Cerebellar nuclear complex (tissue), 1 donor: ENCODE measurements at places on chromosomes 12 and 14.

GRCh38 chr12:68203460-68203875, 22.1 kb downstream of the IL26 start:
- no peak for DNase-seq

GRCh38 chr12:89316705-89317139, 35.6 kb downstream of the DUSP6 start:
- no peak for DNase-seq

DNA sequence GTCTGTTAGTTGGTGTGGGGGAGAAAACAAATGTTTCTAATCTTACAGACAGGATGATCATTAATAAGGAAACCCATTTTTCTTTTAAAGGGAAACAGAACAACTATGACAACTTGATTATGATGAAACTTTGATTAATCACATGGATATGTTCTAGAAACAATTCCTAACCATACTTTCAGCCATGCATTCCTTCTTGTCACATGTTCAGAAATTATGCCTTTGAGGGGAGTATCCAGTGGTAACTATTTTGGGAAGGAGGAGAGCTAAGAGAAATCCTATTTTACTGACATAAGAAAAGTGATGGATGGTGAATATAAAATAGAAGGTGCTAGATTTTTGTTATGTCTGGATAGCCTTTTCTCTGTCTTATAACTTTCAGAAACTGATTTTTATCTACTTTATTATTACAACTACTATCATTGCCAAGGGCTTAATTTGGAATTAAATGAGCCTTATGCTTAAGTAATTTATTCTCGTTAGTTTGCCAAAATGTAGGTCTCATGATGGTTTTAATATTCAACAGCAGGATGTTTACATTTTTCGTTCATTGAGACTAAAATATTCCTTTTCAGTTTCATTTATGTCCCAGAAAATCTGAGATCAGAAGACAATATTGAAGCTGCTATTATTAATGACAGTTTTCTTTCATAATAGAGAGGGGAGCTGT, 200.1 kb downstream of the TMTC2 start:
- no peak for DNase-seq

DNA sequence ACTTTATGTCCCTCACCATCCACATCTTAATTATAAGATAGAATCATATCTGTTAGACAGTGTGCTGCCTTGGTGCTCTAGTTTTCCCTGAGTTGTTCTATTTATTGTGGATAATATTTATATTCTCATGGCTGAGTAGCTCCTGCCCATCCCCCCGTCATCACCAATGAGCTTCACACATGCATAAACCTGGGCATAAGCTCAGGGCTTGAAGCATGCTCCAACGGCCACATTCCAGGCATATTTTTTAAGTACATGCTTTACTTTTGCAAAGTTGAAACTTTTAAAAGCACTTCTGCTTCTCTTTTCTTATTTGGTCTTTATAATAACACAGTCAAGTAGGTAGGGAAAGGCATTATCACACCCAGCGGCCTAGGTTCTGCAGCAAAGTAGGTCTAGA, 3.4 kb upstream of the FBXO34 start:
- no peak for DNase-seq

GRCh38 chr12:121096199-121096798, 36.4 kb upstream of the P2RX7 start:
- no peak for DNase-seq

- DNase-seq: no peak
Measured at GRCh38 chr12:116882742-116883141, 1.5 kb upstream of the HRK start.
